ENCODE measurements at places on chromosomes 5 and 9. TPM values are rescaled to one million over a fixed set of nuclear protein-coding genes. Genes with fewer than 3 reads are reported as not detected.

Gene ZNF454
- not detected for total RNA-seq

Gene OR2Y1
- total RNA-seq, result not detected

Gene TARS1
- 184 TPM for total RNA-seq

Gene SMARCA2
- 36.4 TPM for total RNA-seq
